Fibroblast of lung (primary cell): ENCODE measurements at places on chromosomes 12 and 14. TPM values are rescaled to one million over a fixed set of nuclear protein-coding genes. Genes with fewer than 3 reads are reported as not detected.

- peak; percentile 18 for DNase-seq
These were observed 474.1 kb downstream of the FLRT2 start for GRCh38 chr14:86003998-86004397.

ERO1A gene
- 28.5 and 34.5 TPM in 2 replicates for total RNA-seq

GRCh38 chr14:102164965-102165364 is 25.3 kb downstream of the WDR20 start:
- DNase-seq, result no peak

DNA sequence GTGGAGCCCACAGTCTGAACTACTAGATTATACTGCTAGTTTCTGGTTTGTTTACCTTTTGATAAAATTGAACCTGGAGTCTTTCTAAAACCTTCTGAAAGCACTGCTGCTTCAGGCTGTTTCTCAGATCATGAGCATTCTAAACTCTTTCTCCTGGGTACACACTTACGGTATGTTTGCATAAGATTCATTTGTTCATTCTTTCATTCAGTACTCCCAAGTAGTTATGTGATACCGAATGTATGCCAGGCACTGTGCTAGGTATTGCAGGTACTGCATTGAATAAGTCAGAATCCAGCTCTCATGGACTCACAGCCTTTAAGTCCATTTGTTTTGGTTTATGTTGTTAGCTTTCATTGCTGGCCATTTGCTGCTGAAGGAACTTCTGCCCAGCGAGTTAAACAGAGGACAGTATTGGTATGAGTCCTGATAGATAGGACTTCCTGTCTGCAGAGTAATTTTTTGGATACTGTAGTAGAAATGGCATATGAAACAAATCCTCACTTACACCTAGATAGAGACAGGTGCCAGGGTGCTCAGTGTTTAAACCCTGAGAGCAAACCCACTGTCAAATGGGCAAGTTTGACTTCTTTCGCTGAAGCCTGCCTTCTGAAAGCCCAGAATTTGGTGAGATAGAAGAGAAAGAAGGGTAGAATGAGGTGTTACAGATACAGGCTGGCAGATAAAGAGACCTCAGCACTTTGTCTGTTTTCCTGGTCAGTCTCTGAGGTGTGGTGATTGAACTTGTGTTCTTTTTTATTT is 2.1 kb downstream of the SUSD6 start:
- no peak for DNase-seq

GRCh38 chr14:63964113-63964512 is 111.3 kb downstream of the SYNE2 start:
- peak; percentile 42 for DNase-seq

- DNase-seq, result no peak
These were observed 35.2 kb upstream of the LHX5 start for GRCh38 chr12:113506867-113507266.
